H4 (cell line): ENCODE measurements at places on chromosomes 4 and X. TPM values are rescaled to one million over a fixed set of nuclear protein-coding genes. Genes with fewer than 3 reads are reported as not detected.

DNA sequence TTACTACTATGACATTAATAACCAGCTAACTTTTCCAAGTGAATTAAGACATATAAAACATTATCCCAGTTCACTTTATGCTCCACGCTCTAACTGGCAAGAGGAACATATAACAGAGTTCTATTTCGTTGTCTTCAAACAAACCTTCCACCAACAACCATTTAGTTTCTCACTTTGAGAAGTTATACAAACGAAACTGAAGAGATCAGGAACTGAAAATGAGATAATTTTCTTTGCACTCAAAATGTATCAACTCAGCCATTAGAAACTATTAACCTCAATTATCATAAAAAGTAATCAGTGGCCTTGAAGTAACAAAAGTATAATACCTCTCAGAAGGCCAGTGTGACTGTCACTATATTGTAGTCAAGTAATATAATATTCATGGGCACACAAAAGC is 70.1 kb downstream of the CHM start:
- DNase-seq, result no peak

GRCh38 chr4:60195256-60195655 is 1004.9 kb upstream of the ADGRL3 start:
- no peak for DNase-seq

GRCh38 chr4:134313591-134313990 is 112.0 kb upstream of the PABPC4L start:
- no peak for DNase-seq

DNA sequence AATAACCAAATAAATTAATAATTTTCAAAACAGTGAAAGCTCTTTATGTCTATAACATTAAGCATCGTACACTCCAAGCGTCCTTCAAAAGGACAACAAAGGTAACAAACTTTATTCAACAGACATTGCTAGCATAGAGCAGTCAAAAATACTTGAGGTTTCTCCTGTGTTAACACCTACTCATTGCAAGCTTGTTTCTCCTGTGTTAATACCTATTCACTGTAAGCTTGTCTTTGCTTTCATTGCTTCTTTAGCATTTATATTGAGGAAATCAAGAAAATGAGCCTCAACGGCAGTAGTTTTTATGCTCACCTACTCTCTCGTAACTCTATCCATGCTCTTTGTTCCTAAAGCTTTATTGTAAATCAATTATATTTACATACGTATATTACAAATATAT is 3.5 kb downstream of the SPOCK3 start:
- no peak for DNase-seq

DNA sequence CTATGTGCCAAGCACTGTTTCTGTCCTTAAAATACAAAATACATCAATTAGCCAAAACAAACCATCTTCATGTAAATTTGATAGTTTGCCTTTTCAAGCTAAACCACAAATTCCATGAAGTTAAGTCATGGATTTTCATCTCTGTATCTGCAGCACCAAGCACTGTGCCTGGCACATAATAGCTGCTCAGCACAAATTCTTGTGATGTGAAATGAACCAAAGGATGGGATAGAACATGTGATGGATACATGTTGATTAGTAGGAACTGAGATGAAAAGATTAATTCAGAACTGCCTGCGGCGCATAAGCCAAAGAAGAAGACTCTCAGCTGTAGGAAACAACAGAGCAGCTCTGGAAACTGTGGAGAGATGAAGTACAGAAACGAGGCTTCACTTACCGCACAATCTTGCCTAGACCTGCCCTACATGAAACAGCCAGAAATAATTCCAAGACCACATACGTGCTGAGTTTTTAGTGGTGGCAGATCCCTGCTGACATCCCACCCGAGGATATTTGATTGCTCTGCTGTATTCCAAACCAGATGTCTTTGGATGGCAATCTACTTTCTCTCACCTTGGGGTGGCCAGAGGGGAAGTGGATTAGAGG is 40.9 kb upstream of the DCLK2 start:
- DNase-seq, result no peak

DNA sequence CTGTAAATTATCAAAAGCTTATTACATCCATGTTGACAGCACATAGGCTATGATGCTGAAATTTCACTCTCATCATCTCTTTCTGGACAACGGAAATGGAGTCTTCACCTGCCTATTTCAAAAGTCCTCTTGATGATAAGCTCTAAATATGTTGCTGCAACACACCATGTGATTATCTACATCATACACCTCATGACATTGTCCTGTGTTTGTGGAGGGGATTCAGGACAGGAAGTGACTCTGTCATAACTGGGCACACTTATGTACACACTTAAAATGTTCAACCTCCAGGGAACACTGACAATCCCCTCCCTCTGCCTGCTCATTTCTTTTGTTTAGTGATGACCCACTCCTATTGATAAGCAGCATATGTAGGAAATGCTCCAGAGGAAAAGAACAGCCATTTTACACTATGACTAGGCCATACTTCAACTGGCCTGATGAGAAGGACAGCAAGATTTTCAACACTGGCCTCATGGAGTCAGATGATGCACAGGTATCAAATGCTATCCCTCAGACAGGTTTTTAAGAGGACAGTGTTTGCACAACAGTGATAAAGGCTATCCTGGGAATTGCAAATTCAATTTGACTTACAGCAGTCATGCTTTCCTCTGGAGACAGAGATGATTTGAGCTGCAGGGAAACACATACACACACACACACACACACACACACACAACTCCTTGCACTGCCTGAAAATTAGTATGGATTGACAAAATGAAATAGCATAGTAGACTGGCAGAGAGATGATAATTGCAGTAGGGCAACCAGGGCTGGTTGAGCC is 163.3 kb upstream of the RASGEF1B start:
- DNase-seq, result no peak

RNF212 gene
- not detected in 2 replicates for total RNA-seq

KIF4A gene
- 37.5 TPM in 2 replicates for total RNA-seq

KLF8 gene
- total RNA-seq, result 0.12 TPM in 1 of 2 replicates, not detected in the other

IL2 gene
- not detected in 2 replicates for total RNA-seq

PDCL2 gene
- total RNA-seq, result not detected in 2 replicates

CYBB gene
- 0.02 and 0.23 TPM in 2 replicates for total RNA-seq
